ENCODE measurements at places on chromosomes 11 and 22.

GRCh38 chr11:123775715-123776549 is 21.6 kb upstream of the OR6X1 start:
- no peak for DNase-seq

- DNase-seq, result no peak
These were observed 406.0 kb downstream of the MIAT start for GRCh38 chr22:27063406-27063805.

DNA sequence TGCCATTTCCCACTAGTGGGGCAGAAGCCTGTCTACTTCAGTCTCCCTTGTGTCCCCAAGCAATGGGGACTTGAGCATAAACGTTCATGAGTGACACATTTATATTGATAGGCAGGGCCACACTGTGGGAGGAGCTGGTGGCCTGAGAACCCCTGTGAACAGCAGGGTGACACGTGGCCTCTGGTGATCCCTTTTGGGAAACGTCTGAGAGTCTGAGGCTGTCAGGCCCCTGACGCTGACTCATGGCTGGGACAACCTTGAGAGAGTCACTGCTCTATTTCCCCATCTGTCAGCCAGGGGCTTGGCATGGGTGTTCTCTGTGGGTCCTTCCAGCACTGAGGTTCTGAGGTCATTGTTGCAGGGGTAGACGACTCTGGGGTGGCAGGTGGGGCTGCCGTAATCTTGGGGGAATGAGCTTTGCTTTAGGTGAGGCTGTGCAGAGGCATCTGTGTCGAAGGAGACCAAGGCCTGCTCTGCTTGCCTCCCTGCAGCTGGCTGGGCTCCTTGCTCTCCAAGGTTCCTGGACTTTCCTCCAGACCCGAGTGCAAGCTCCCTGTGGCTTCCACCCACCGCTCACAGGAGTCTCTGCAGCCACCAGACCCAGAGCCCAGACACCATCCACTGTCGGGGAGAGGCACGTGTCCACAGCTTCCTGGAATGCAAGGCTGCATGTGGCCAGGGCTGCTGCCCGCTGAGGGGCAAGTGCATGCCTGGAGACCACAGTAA is 54.7 kb downstream of the SMIM38 start:
- no peak for DNase-seq

GRCh38 chr11:1041471-1041870 is 5.0 kb upstream of the MUC6 start:
- no peak for DNase-seq

- no peak for DNase-seq
These were observed 9.8 kb downstream of the ZNF74 start for GRCh38 chr22:20403779-20404140.

GRCh38 chr11:37108436-37109285 is 510.6 kb upstream of the RAG2 start:
- no peak for DNase-seq

- no peak for DNase-seq
These were observed 27.0 kb downstream of the ART5 start for GRCh38 chr11:3614742-3615171.

DNA sequence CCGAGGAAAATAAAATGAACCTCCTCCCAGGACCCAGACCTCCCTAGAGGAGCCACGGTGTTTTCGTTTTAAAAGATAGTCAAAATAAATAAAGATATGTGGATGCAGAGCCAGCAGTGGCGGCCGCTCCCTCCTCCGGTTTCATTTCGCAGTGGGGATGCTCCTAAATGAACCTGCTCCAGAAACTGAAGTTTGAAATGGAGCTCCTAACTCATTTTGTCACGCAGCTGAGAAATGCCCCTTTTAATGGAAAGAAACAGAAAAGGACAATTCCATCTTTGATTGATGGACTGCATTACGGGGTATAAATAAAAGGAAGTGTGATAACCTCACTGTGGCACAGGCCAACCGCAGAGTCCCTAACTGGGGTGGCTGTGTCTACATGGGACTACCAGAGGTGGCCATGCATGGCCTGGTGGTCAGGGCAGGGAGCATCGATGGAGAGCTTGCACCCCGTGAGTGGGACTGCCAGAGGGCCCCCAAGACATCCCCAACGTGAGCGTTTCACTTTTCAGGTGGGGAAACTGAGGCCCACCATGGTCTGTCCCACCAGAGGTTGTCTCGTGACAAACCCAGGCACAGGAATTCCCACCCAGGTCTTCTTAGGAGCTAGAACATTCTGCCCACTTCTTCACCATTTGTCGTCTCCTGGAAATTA is 426.6 kb downstream of the BRD1 start:
- DNase-seq, result no peak

Measured in NCI-H2081 treated with DMSO at 0.1 percent for 48 hours (cell line).